ENCODE measurements at places on chromosomes 12 and 14.

DNA sequence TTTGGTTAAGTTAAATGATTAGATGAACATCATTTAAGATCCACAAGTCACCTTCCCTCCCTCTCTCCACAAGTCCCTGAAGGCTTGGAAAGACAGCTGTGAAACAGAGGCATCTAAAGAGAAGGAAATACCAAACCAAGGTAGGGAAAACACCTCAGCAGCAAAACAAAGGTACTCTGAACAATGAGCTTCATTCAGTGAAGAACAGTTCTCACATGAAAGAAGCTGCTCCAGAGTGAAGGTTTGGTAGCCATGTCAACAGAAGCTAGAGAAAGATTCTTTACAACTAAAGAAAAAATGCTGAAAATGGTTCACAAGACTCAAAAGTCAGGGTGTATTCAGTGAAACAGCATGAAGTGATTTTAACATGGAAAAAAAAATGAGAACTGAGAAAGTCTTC is 69.4 kb downstream of the FGD6 start:
- DNase-seq, result no peak

DNA sequence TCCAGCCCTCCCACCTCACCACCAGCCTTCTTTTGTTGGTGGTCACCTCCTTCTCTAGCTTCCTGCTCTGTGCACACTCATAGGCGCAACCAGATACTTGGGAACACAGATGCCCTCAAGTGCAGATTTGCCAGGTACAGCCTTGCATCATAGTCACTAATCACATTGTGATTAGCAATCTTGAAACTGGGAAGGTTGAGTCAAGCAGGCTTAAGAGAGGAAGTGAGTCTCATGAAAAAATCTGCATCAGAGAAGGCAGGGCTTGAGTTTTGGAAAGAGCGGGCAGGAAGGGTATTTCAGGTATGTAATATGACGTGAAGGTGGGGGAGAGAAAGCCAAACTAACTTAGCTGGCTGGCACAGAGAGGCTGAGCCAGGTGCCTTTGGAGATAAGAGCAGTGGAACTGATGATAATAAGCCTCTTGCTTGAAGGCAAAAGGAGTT is 2.7 kb upstream of the RABGGTA start:
- DNase-seq, result no peak

GRCh38 chr12:27838543-27839185 is 58.6 kb upstream of the MANSC4 start:
- no peak for DNase-seq

GRCh38 chr12:120965534-120966091 is 12.7 kb upstream of the HNF1A start:
- DNase-seq, result no peak

DNA sequence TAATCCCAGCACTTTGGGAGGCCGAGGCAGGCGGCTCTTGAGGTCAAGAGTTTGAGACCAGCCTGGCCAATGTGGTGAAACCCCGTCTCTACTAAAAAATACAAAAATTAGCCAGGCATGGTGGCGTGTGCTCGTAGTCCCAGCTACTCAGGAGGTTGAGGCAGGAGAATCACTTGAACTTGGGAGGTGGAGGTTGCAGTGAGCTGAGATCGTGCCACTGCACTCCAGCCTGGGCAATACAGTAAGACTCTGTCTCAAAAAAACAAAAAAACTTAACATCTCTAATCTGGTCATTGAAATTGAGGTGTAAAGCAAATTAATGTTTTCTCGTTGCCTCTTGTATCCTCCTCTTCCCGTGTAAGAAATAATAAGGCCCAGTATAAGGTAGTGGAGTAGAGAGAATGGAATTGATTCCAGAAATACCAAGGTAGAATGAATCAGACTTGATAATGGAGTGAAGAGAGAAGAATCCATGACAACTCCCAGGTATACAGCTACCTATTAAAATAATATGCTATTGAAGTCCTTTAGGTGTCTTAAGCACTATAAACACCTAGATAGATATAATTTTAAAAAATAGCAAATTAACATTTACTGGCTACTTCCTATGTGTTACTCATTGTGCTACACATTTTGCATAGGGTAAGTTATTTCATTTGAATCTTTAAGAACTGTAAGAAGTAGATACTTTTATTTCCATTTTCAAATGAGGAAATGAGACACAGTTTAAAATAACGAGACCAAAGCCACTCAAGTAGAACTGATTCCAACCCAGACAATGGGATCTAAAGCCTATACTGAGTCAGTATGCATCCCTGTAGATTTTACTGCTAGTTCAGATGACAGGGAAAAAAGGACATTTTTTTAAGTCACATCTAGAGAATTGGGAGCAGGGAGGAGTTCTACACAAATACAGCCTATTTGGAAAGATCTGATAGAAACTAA is 23.2 kb downstream of the RAP1B start:
- no peak for DNase-seq

DNA sequence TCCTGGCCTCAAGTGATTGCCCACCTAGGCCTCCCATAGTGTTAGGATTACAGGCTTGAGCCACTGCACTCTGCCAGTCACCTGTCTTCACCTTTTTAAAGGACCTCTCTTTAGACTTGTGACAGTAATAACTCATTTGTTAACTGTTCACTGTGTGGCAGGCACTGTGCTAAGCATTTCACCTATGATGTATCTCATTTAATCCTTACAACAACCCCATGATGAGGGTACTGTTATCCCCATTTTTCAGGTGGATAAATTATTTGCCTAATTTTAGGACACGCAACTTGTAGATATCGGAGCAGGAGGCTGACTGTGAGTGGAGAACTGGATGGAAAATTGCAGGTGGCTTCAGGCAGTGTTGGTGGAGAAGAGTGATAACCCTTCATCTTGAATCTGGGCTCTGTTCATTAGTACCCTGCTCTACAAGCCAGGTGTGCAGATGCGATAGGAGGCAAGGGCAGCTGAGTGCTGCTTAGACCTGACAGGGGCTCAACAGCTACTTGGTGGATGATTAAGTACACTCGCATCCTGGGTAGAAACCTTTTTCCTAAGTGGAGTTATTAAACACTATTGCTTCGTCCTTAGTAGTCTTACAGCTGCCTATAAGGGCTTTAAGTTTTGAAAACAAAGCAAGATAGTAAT is 2.7 kb downstream of the TCTN1 start:
- no peak for DNase-seq

GRCh38 chr12:65501093-65501621 is 222.7 kb downstream of the MSRB3 start:
- DNase-seq, result no peak

GRCh38 chr12:75705749-75706711 is 194.6 kb upstream of the KRR1 start:
- peak; percentile 62 for DNase-seq

GRCh38 chr14:66038212-66038611 is 448.0 kb upstream of the CCDC196 start:
- DNase-seq, result no peak
